ENCODE measurements at places on chromosomes 5 and 9. TPM values are rescaled to one million over a fixed set of nuclear protein-coding genes. Genes with fewer than 3 reads are reported as not detected.

TAF11L11 gene
- not detected for total RNA-seq

PJA2 gene
- 99.6 TPM for total RNA-seq

CATSPER3 gene
- 0.58 TPM for total RNA-seq

SCGB3A2 gene
- total RNA-seq: 0.93 TPM

BTNL3 gene
- not detected for total RNA-seq

TLX3 gene
- not detected for total RNA-seq

HSD17B3 gene
- 0.53 TPM for total RNA-seq

PCDHGB6 gene
- total RNA-seq: 12.3 TPM

RABL6 gene
- total RNA-seq: 44.3 TPM

SEC61B gene
- 60.8 TPM for total RNA-seq

DDX4 gene
- total RNA-seq: not detected

FAM221B gene
- not detected for total RNA-seq

ST6GALNAC6 gene
- total RNA-seq: 31.2 TPM

CRB2 gene
- total RNA-seq: 27.5 TPM

OBP2B gene
- not detected for total RNA-seq

SLC36A2 gene
- total RNA-seq: 6.4 TPM

RELL2 gene
- 1.2 TPM for total RNA-seq

TSSK1B gene
- 0.70 TPM for total RNA-seq

CD72 gene
- 3.3 TPM for total RNA-seq

FOXD4L6 gene
- not detected for total RNA-seq

DNAJA1 gene
- total RNA-seq: 67.6 TPM

OTP gene
- not detected for total RNA-seq

MEGF10 gene
- 5.7 TPM for total RNA-seq

FOXD1 gene
- total RNA-seq: 13.9 TPM

UBAP1 gene
- 29.3 TPM for total RNA-seq

PDGFRB gene
- total RNA-seq: 182 TPM

TPPP gene
- total RNA-seq: 6.4 TPM

OR1L8 gene
- total RNA-seq: not detected

PCDHGA7 gene
- total RNA-seq: 8.0 TPM

AK1 gene
- total RNA-seq: 79.2 TPM

OLFML2A gene
- total RNA-seq: 33.7 TPM

HK3 gene
- total RNA-seq: 11.3 TPM

LVRN gene
- total RNA-seq: 2.6 TPM

CDH12 gene
- total RNA-seq: 4.7 TPM

HTR1A gene
- total RNA-seq: 0.23 TPM

SLC1A1 gene
- 12.2 TPM for total RNA-seq

CDX1 gene
- 0.18 TPM for total RNA-seq

CDH10 gene
- total RNA-seq: 3.2 TPM

NR5A1 gene
- 0.12 TPM for total RNA-seq

SOHLH1 gene
- not detected for total RNA-seq

FRMD3 gene
- 16.6 TPM for total RNA-seq

MAMDC2 gene
- 5.7 TPM for total RNA-seq

APC gene
- 65.5 TPM for total RNA-seq

Data from metanephros (tissue), 2 donors.